Muscle of leg (tissue), 16 donors: ENCODE measurements at places on chromosomes 7 and 10. TPM values are rescaled to one million over a fixed set of nuclear protein-coding genes. Genes with fewer than 3 reads are reported as not detected.

- DNase-seq: no peak
Measured at GRCh38 chr7:75055155-75055554, 18.4 kb downstream of the RCC1L start.

GRCh38 chr10:110241407-110241806 lies 34.0 kb downstream of the MXI1 start:
- DNase-seq: no peak

DNA sequence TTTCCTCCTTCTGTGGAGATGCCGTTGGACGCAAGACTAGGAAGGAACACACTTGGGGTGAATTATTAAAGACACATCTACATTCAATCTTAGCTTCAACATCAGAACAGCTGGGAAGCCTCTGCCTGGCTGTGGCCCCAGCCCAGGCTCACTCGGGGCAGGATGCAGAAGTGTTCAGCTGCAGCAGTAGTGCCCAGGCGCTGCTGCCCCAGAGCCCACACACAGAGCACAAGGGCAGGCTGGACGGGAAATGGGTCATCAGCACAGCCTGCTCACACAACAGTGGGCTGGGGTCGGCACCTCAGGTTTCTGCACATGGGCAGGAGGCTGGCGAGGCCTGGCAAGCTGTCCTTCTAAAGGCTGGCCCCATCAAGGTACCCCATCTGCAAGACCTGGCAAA lies 42.5 kb downstream of the NOD1 start:
- no peak for DNase-seq

KRIT1 gene
- 38.2 TPM for total RNA-seq

- no peak for DNase-seq
Measured at GRCh38 chr10:127694580-127695193, 42.3 kb upstream of the FOXI2 start.

DNA sequence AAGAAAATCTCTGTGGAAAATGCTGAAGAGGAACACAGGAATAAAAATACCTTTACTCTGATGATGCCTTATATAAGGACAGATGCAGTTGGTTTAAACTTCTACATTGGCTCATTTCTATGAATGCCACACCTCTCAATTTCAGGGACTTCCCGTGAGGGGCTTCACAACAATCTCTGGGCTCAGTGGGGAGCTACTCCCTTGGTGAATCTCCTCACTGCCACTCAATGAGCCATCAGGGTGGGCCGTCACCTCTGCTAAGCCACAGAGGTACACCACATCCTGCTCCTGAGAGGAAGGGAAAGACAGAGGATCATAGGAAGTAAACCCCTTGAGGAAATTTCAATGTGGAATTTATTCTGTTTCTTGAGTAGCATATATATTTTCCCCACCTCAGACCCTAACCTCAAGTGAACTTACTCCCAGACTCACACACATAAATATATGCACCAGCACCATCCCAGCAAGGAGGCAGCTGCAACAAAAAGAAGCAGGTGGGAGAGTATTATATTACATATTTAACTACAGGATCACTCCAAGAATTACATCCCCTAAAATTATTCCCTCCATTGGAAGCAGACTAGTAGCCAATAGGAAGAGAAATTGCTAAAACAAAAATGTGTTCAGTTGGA lies 63.3 kb upstream of the PRSS1 start:
- DNase-seq: no peak

PTF1A gene
- total RNA-seq: not detected

DNA sequence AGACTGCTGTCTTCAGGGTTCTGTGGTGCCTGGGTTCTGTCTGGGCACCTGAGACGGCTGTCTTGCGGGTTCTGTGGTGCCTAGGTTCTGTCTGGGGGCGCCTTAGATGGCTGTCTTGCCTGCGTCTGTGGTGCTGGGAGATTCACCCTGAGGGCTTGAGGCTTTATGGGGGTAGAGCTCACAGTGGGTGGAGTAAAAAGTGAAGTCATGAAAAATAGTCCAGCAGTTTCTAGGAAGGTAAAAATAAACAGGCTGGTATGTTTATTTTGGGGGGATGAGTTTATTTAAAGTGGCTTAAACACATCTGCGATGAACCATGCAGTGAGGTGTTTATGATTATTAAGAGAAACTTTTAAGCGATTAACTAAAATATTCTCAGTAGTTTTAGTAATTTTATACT lies 64.2 kb downstream of the NKX6-2 start:
- no peak for DNase-seq

GALNT17 gene
- total RNA-seq: 27.0 TPM

DNA sequence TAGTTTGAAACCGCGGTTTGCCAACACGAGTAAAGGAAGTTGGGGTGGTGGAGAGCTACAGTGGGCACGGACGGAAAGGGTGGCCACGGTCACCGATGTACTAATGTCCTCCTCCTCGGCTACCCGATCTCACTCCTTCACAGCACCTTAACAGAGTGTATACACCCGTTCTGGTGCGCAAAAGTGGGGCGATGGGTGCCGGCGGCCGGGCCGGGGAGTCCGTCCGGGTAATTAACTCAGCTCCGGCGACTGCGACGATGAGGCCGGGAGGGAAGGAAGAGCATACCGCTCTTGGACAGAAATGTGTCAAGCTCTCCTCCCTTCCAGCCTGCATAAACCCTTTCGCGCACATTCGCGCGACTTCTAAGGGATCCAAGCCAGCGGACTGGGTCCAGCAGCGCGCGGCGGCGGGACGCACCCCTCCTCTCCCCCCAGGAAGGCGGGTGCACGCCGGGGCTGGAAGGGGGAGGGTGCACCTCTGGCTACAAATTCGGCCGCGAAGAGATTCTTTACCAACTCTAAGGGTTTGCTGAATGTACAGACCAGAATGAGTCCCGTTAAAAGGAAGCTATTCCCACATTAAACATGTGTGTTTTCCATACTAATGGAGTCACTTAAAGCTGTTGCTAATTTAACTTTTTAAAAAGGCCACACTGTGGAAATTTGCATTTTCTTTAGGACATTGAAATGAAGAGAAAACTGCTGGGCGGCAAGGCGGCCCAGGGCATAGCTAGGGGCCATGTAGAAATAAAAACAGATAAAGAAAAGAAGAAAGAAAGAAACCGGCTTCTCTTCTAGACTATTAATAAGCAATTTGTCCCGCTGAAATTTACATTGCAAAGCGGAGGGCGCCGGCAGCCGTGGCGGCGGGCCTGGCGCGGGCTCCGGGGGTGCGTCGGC lies 6.6 kb upstream of the EBF3 start:
- DNase-seq: peak; percentile 87

DNA sequence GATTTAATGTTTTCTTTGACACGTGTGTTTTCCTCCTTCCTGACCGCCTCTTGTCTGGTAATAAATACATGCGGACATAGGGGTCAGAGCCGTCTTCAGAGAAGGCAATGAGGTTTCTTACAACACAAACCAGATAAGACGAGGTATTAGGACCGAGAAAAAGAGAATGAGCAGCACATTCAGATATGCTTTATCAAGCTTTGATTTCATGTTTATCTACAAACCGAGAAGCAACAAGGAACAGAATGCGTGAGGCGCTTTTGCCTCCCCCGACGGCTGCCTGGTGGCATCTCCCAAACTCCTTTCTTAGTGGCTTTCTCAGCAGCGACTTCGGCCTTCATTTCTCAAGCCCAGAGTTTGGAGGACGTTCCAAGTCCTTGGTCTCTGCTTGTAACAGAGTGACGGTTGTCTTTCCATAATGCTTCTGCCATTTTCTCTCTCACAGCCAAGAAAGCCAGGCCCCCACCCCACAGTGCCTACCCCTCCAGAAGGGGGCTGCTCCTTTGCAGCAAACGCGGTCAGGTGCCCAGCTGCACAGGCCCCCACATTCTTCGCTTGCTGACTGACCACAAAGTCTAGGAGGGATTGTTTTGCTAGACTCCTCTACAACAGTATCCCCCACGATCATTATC lies 32.6 kb upstream of the NCAPG2 start:
- no peak for DNase-seq
